ENCODE measurements at places on chromosomes 2 and 18.

GRCh38 chr2:190425221-190425866 is 17.2 kb downstream of the MFSD6 start:
- no peak overlapping the region for H3K27ac ChIP-seq
- no peaks in the 10 kb centered on the region for H3K4me1 ChIP-seq
- H3K4me3 ChIP-seq: no peak overlapping the region

DNA sequence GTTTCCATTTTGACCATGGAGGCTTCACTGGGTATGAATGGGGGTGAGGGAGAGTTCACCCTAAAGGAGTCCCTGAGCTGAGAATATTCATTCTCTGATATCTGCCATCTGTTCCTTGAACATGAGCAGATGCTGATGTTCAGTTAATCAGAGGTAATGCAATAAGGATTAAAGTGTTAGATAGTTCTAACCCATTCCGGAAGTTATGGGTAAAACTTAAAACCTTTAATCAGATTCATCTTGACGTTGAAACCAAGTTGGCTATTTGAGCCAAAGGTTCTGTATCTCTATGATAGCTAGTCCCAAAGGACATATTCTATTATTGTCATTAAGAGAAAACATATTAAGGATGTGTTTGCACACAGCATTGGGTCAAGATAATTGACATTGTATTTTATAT is 268.9 kb downstream of the PLCL1 start:
- DNase-seq: no peak
- no peak overlapping the region for H3K4me3 ChIP-seq
- H3K27me3 ChIP-seq: no peaks in the 10 kb centered on the region
- no peak overlapping the region for H3K27ac ChIP-seq
- H3K4me1 ChIP-seq: no peaks in the 10 kb centered on the region
- no peaks in the 10 kb centered on the region for H3K36me3 ChIP-seq

DNA sequence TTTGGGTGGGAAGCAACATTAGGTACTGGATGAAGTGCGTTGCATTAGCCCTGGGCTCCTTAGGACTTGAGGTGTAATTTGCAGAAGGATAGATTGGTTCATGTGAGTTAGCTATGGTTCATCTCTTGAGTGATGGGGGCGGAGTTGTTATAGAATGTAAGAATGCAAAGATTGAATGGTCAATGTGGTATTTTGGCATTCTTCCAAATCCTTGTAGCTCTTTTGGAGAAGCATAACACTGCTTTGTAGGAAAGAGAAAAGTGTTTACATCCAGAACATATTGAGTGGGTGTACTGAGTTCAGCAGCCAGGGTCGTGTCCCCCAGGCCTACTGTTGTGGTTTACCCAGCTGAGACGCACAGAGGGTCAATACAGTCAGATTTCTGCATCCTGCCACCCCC is 173.5 kb downstream of the FMNL2 start:
- DNase-seq: no peak
- no peaks in the 10 kb centered on the region for H3K27me3 ChIP-seq
- peak overlapping the region; percentile 7 for H3K27ac ChIP-seq
- no peak overlapping the region for H3K4me3 ChIP-seq
- peaks cover 2% of the 10 kb centered on the region for H3K36me3 ChIP-seq

DNA sequence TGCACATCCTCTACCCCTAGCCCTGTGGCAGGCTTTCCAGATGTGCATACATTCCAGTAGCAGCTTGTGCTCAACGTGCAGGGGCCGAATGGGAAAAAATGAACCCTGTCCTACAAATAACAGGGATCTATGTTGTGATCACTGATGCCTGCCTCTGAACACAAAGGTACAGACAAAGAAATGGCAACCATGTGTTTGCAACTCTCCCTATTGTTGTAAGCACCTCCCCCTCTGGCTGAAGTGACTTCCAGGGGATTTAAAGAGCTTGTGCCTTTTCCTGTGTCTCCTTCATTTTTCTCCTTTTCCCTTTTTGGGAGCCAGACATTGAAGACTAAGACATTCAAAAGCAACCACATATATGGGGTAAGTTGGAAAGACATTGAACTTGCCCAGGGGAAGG is 21.6 kb downstream of the ARHGAP25 start:
- peaks cover 8% of the 10 kb centered on the region for H3K36me3 ChIP-seq
- no peak overlapping the region for H3K27ac ChIP-seq
- no peaks in the 10 kb centered on the region for H3K27me3 ChIP-seq
- H3K4me1 ChIP-seq: peaks cover 12% of the 10 kb centered on the region

- no peaks in the 10 kb centered on the region for H3K4me1 ChIP-seq
- DNase-seq: no peak
- no peak overlapping the region for H3K4me3 ChIP-seq
- no peak overlapping the region for H3K27ac ChIP-seq
Measured at GRCh38 chr2:85975581-85975980, 86.8 kb upstream of the ST3GAL5 start.

- peaks cover 21% of the 10 kb centered on the region for H3K4me1 ChIP-seq
- no peak for DNase-seq
- H3K4me3 ChIP-seq: no peak overlapping the region
- H3K27me3 ChIP-seq: no peaks in the 10 kb centered on the region
- H3K36me3 ChIP-seq: peaks cover 18% of the 10 kb centered on the region
Measured at GRCh38 chr18:23573626-23574431, 12.5 kb downstream of the NPC1 start.

- no peak overlapping the region for H3K27ac ChIP-seq
Measured at GRCh38 chr2:102082571-102083392, 59.8 kb upstream of the IL1R1 start.

DNA sequence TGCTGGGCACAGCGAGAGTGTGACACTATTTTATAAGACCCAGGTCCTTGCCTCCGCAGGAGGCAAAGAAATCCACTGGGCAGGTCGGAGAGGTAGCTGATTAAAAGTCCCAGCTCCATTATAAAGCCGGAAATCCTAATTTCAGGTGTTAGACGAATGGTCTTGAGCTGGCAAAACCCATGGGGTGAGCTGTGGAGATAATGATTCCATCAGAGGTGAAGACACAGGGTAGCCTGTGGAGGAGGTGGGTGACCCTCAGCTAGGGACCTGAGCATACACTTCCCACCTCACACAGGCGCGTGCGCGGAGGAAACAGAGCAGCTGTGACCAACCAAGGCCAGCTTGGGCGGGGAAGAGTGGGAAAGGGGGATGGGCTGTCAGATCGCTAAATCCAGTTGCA is 201.7 kb upstream of the CXCR4 start:
- H3K36me3 ChIP-seq: no peaks in the 10 kb centered on the region
- DNase-seq: no peak
- peaks cover 17% of the 10 kb centered on the region for H3K4me1 ChIP-seq

DNA sequence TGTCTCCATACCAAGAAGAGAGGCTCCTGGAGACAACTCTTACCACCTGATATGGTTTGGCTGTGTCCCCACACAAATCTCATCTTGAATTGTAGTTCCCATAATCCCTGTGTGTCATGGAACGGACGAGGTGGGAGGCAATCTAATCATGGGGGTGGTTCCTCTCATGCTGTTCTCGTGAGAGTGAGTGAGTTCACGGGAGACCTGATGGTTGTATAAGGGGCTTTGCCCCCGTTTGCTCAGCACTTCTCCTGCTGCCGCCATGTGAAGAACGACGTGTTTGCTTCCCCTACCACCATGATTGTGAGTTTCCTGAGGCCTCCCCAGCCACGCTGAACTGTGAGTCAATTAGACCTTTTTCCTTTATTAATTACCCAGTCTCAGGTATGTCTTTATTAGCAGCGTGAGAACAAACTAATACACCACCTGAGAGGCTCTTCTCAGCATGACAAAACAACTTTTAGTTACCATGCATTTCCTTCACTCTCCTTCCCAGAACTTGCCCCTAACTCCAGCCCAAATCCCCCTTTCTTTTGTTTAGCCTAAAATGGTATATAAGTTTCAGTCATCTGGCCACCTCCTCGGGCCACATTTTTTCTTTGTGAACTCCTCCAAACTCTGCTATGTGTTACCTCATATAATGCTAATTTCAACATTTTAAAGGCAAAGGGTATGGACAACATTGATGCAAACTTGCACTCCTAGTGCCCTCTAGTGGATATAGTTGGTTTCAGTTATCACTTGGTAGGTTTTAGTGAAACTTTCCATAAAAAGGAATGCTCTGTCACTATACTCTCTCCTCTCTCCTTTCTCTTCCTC is 58.6 kb upstream of the SLC25A52 start:
- DNase-seq: no peak
- no peak overlapping the region for H3K4me3 ChIP-seq
- H3K27me3 ChIP-seq: no peaks in the 10 kb centered on the region
- H3K27ac ChIP-seq: no peak overlapping the region
- no peaks in the 10 kb centered on the region for H3K36me3 ChIP-seq

DNA sequence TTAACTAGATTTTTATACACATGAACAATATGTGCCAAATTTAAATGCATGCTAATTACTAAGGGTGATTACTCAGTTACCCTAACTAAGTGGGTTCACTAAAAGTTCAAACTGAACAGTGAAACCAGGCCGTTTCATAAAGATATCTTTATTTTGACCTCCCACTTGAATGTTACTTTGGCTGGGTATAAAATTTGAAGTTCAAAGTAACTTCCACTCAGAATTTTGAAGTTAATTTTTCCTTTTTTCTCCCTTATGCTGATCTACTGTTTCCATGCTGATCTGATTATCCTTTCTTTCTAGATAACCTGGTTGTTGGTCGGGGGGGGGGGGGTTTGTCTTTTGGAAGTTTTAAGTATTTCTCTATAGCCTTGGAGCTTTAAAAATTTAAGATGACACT is 25.5 kb upstream of the MAP4K4 start:
- no peaks in the 10 kb centered on the region for H3K27me3 ChIP-seq
- H3K4me1 ChIP-seq: peaks cover 5% of the 10 kb centered on the region
- no peak for DNase-seq
- H3K36me3 ChIP-seq: peaks cover 3% of the 10 kb centered on the region
- no peak overlapping the region for H3K27ac ChIP-seq

GRCh38 chr2:173513107-173513727 is 158.5 kb downstream of the CDCA7 start:
- H3K4me1 ChIP-seq: peaks cover 8% of the 10 kb centered on the region
- DNase-seq: no peak
- no peaks in the 10 kb centered on the region for H3K36me3 ChIP-seq
- H3K27ac ChIP-seq: no peak overlapping the region

DNA sequence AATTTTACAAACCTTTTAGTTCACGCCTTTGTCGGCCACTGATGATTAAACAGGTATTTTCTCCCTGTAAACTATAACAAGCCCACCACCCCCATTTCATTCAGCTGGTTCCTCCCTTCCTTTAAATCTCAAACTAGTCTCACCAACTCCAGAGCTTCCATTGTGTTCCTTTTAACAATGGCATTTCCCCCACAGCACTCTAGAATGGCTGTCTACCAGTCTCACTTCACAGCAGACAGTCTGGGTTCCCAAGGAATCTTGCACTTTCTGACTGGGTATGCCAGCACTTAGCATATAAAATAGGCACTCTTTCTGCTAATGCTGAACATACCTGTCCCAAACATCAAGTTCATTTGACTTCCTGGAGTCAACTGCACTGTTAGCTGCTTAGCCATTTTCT is 75.3 kb downstream of the CCDC93 start:
- no peak for DNase-seq
- no peak overlapping the region for H3K4me3 ChIP-seq
- H3K27me3 ChIP-seq: no peaks in the 10 kb centered on the region
- H3K27ac ChIP-seq: no peak overlapping the region

DNA sequence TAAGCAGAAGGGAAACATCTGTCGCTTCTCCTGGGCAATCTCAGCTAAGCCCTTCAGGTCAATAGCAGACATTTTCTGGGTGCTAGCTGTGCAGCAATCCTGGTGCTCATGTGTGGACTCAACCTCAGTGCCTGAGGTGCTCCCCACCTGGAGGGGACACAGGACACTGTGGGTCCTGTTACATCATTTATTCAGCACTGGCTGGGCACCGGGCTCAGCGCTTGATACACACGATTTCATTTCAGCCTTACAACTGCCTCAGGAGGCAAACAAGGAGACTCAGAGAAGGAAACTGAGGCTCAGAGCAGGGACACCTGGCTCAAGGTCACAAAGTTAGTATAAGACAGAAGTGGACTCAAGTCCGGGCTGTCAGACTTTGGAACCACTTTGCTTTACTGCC is 46.7 kb downstream of the MARCO start:
- no peaks in the 10 kb centered on the region for H3K36me3 ChIP-seq
- no peak for DNase-seq
- no peak overlapping the region for H3K27ac ChIP-seq

- H3K36me3 ChIP-seq: no peaks in the 10 kb centered on the region
- peaks cover 48% of the 10 kb centered on the region for H3K4me1 ChIP-seq
- H3K27me3 ChIP-seq: no peaks in the 10 kb centered on the region
- no peak overlapping the region for H3K4me3 ChIP-seq
- no peak for DNase-seq
- no peak overlapping the region for H3K27ac ChIP-seq
Measured at GRCh38 chr2:42922790-42923579, 130.6 kb upstream of the HAAO start.

- peaks cover 9% of the 10 kb centered on the region for H3K4me1 ChIP-seq
- no peak overlapping the region for H3K27ac ChIP-seq
- peaks cover 2% of the 10 kb centered on the region for H3K36me3 ChIP-seq
Measured at GRCh38 chr2:3598197-3598910, 3.4 kb downstream of the COLEC11 start.

- no peaks in the 10 kb centered on the region for H3K27me3 ChIP-seq
- DNase-seq: no peak
- no peaks in the 10 kb centered on the region for H3K4me1 ChIP-seq
Measured at GRCh38 chr2:11187731-11188130, 32.5 kb downstream of the SLC66A3 start.

- no peak overlapping the region for H3K4me3 ChIP-seq
- H3K27ac ChIP-seq: no peak overlapping the region
- DNase-seq: no peak
- H3K36me3 ChIP-seq: no peaks in the 10 kb centered on the region
Measured at GRCh38 chr18:58499527-58500221, 129.2 kb downstream of the ALPK2 start.

DNA sequence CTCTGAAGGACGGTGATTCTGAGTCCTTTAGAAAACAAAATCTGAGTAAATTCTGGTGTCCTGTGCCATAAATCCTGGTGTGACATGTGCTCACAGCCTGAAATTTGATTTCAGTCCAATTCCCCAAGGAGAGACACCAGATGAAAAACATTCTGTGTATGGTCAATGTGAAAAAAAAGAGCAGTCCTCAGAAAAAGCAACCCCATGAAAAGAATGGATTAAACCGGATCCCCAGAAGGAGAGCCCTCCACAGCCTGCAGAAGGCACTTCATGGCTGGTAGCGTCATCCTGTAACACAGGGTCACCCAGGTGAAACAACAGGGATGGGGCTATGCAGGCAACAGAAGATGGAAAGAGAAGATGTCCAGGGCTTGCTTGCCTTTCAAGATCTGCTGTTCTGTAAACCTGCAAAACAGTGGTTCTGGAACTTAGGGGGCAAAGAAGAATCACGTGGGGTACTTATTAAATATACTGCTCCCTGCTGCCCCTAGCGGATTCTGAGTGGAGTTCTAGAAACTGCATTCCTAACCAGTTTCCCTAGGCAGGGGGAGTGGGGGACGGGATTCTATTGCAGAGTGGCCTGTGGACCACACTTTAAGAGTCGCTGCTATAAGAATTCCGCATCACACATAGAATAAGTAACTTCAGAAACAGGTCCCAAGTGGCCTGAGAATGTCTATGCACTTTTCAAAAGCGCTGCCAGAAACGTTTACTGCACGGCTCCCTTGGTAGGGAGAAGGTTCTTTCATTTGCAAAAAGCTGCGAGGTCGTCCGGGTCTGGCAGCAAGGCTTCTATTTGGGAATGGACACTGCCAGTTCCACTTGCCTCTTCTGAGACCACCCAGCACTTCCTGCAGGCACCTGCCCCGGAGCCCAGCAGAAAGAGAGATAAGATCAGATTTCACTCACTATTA is 118.9 kb upstream of the ARL5A start:
- no peak overlapping the region for H3K27ac ChIP-seq
- peaks cover 9% of the 10 kb centered on the region for H3K4me1 ChIP-seq
- peak; percentile 45 for DNase-seq
- H3K4me3 ChIP-seq: no peak overlapping the region

Measured in neural crest cell (in vitro differentiated cells).